ENCODE measurements at places on chromosomes 3 and 15.

DNA sequence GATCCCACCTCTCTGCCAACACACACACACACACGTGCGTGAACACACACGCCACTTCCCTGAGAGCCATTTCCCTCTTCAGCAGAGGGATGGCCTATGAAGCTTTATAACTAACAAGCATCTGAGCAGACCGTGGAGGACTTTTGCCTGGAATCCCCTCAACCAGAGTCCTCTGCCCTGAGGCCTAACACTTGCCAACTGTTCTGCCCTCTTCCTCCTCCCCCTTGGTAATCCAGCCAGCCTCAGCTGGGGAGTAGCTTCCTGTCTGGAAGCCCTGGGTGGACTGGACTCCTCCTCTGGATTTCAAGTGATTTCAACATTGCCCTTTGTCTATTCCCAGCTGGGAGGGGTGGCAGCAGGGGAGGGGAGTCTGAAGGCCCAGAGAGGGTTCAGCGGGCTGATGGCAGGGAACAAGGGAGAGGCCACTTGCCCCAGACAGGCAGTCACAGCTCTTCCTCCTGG lies 68.4 kb upstream of the HACD2 start:
- no peak for DNase-seq

DNA sequence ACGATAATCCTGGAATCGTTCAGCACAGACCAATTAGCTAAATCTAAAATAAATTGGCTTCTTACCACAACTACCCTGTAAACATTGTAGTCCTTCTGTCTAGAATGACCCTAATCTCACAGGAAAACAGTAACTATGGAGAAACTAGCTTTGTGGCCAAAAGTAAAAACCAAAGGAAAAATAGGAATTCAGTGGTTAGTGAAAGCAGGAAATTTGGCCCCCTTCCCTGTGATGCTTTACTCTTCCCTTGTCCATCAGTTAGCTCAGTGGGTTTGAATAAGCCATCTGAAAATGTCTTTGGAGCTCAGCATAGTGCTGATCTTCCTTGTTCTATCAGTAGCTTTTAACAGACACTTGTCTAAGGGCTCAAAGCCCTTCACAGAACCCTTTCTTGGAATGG lies 1.6 kb downstream of the NMD3 start:
- DNase-seq, result no peak

- no peak for DNase-seq
Observed at GRCh38 chr3:103991461-103992115, 1375.1 kb upstream of the ALCAM start.

DNA sequence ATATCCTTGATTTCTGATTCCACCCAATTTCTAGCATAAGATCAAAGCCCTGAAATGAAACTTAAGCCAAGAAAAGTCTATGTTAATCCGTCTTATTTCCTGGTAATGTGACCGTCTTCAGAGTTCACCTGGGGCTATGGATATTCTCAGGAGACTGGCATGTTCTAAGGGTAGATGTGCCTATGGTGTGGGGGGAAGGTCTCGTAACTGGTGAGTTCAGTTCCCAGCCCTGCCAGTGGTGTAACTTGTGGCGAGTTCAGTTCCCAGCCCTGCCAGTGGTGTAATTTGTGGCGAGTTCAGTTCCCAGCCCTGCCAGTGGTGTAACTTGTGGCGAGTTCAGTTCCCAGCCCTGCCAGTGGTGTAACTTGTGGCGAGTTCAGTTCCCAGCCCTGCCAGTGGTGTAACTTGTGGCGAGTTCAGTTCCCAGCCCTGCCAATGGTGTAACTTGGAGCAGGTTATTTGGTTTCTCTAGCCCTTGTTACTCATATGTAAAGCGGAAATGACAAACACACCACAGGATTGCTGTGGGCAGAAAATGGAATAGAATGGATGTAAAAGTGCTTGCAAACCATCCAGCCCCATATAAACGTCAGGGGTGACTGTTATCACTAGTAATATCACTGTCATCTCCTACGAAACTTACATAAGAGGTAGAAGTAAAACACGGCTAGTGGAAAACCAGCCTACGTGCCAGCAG lies 30.4 kb downstream of the SLC51A start:
- DNase-seq, result no peak

- DNase-seq, result no peak
Observed at GRCh38 chr3:172326993-172327392, 121.3 kb downstream of the GHSR start.

- no peak for DNase-seq
Observed at GRCh38 chr3:195124378-195124992, 146.5 kb downstream of the XXYLT1 start.

- DNase-seq, result no peak
Observed at GRCh38 chr15:49383266-49383665, 39.8 kb upstream of the FGF7 start.

DNA sequence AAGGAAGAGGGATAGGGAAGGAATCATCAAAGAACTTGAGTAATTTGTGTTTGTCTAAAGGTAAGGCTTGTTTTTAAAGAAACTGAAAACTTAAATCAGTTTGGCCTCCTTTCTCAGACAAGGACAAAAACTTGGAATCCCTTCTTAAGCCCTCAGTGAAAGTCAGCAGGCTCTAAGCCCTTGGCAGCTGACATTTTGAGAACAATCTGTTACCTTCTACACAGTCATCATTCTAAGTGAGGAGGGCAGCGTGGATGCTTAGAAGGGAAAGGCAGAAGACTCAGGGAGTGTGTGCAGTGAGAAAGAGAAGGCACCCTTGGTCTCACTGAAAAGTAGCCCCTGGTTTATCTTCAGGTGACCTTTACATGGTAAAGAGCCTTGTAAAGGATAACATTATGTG lies 10.8 kb downstream of the HSPBAP1 start:
- DNase-seq, result no peak

GRCh38 chr3:169662132-169662842 lies 1.2 kb downstream of the MECOM start:
- no peak for DNase-seq

DNA sequence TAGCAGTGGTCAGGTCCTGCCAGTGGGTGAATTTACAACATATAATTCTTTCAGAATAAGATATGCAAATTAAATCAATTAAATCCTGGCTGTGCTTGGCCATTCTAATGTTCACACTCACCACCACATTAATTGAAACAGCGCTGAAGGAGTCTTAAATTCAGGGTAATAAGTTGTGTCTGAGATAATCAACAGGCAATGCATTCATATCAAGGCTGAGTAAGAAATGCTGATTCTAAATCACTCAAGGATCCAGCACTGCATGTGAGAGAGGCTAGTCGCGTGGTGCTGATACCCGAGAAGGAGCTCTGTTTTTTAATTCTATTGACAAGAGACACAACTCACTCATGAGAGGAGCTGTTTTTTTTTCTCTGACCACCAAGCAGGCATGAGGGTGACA lies 588.8 kb upstream of the ADAMTS9 start:
- DNase-seq, result no peak

GRCh38 chr3:43036621-43037423 lies 57.7 kb downstream of the GASK1A start:
- DNase-seq, result no peak

GRCh38 chr3:83002869-83003445 lies 1241.5 kb upstream of the GBE1 start:
- no peak for DNase-seq

GRCh38 chr3:56347219-56347871 lies 120.9 kb downstream of the ERC2 start:
- peak; percentile 5 for DNase-seq

GRCh38 chr3:39056151-39056550 lies 4.3 kb downstream of the WDR48 start:
- DNase-seq, result no peak

GRCh38 chr3:56115698-56116097 lies 352.6 kb downstream of the ERC2 start:
- no peak for DNase-seq

GRCh38 chr3:13530241-13531009 lies 18.5 kb upstream of the FBLN2 start:
- DNase-seq, result no peak

DNA sequence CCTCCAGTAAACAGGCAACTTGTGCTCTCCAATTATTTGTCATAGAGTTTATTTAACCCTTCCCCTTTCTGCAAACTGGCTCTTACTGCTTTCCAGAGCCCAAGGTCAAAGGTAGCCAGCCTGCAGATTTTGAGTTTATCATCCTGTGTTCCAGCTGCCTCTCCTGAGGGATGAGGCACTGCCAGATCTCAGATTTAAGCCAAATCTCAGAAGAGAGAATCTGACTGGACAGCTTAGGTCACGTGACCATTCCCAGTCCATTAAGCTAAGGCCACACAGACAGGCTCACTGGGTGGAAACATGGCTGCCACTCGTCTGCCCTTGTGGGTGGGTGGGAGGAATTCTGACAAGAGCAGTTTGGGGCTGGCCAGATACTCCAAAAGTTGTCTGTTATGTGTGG lies 8.6 kb upstream of the SIAH2 start:
- DNase-seq, result no peak

DNA sequence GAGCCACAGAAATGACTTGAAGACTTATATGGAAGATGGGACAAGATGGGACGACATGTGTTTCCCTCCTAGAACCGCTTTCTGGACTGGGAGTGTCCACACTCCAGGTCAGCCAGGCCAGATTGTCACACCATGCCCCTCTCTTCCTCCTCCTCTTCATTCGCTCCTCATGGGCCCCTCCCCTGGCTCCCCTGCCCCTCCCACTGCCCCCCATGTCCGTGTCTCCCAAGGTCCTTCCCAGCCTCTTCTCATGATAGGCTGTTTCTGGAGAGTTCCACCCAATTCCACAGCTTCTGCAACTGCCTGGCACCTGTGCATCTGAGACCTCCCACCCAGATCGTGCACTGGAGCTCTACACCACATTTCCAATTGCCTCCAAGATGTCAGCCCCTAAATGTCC lies 6.6 kb downstream of the MYO5C start:
- DNase-seq, result no peak

- DNase-seq, result no peak
Observed at GRCh38 chr3:186382217-186382885, 20.3 kb upstream of the DGKG start.

DNA sequence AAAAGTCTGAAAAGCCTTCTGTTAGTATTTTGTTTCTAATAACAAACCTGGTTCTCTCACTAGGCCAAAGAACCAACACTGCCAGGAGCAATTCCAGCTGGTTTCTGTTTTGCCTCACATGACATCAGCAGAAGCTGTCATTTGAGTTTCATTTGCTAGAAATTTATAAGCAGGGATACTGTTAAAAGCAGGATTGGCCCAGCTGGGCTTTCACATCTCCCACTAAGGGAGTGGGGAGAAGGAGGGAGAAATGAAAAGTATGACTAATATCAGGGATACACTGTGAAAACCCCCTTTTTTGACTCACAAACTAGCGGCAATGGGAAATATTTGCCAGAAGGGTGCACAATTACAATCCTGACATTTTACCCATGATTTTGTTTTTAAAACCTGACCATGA lies 5.3 kb downstream of the CCDC80 start:
- no peak for DNase-seq

DNA sequence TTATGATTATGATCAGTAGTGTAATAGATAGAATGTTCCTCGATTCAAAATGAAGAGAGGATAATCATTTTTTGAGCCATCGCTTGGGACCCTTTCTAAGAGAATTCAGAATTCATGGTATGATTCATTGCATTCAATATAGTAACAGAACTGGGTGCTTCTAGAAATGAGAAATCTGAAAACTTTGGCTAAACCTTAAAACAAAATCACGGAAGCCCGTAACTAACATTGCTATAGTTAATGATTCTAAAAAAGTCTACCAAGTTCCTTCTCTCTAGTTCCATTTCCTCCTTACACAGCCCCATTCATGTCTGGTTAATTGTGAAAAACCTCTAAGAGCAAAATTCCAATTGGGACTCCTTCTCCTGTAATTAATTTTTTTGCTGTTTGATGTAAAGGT lies 217.1 kb downstream of the GBE1 start:
- no peak for DNase-seq
